Cerebellar cortex (tissue), 1 donor: ENCODE measurements at places on chromosomes 2 and 18.
A peak's percentile ranks its signal among the peaks of the same experiment; 100 is the strongest.

DNA sequence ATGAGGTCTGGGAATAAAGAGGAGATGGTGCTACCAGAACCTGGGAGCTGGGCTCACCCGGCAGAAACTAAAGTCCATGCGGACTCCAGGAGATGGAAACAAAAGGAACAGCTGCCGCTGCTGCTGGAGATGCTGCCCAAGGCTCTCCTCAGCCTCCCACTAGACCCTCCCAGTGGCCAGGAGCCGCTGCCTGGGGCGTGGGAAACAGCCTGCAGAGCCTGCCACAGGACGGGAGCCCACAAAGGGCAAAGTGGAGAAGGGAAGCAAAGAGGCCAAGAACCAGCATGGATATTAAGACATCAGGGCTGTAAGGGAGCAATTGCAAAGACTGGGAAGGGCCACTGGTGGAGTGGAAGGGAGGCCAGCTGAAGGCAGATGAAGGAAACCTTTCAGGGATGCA is 179.6 kb downstream of the NCK2 start:
- DNase-seq = no peak

DNA sequence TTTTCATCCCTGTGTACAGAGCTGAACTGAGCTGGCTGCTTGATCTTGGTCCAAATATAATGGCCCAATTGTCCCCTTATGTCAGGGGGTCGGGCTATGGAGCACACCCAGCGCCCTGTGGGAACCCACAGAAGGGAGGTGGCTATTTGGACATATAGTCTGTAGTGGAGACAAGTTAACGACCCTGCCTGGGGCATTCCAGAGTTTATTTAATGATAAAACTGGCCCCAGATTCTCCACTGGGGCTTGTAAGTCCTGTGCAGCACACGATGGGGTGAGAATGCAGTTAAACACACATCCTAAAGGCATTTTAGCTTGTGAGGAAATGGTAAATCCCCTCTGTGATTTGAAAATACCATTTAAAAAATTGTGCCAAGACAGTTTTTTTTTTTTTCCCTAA is 72.9 kb downstream of the QPCT start:
- no peak for DNase-seq

DNA sequence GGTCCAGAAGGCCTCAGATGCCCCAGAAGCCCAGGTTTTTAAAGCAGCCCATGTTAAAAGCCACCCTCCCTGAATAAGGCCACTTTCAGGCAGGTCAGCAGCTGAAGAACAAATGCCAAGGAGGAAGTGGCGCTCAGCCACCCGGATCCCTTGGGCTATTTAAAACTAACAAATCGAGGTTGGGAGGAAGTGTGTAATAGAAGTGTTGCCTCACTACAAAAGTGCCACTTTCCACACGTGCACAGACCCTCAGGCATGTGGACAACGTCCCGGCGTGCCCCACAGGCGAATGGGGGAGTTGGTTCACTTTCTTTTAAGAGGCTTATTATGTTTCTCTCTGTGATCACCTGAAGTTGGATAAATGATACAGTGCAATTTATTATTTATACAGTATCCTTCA is 173.8 kb upstream of the SALL3 start:
- DNase-seq = no peak

DNA sequence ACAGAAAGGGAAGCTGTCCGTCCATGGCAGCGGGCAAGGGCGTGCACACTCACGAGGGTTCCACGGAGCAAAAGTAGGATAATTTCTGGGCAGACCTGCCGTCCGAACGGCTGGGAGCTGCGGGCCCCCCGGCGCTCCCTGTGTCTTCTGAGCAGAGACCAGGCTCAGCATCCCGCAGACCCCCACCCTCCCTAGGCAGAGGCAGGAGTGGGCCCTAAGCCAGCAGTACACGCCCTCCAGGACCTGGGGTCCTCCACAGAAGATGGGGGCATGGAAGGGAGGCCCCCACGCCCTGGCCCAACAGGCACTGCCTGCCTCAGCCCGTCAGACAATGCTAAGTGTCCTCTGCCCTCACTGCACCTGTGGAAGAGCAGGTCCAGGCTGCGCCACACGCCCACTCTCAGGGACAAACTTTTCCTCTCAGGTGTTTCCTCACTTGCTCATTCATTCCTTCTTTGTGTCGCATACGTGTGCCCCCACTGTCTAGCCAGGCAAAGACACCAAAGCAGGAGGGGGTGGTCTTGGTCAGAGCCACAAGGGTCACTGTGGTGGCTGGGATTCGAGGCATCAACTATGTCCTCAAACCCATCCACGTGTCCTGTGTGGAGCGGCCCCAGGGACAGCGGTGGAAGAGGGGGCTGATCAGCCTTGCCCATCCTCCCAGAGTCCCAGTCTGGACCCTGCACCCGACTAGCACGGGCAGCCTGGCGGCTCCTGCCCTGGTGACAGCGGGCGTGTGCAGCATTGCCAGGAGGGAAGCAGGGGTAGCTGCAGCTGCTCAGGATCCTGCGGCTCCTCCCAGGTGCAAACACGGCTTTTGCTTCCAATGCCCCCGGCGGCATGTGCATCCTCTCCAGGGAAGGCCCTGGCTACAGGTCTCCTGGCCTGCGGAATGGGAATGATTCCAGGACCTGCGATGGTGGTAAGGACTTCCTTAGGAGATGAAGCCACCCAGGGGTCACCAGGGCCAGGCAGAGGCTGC is 2.4 kb upstream of the GPC1 start:
- DNase-seq = no peak

GRCh38 chr18:24436939-24437338 is 10.5 kb downstream of the IMPACT start:
- DNase-seq = no peak

- no peak for DNase-seq
Measured at GRCh38 chr2:120702061-120702460, 33.6 kb upstream of the GLI2 start.

GRCh38 chr2:10517351-10518043 is 69.4 kb upstream of the ODC1 start:
- no peak for DNase-seq

GRCh38 chr18:22302144-22302543 is 115.6 kb downstream of the CTAGE1 start:
- no peak for DNase-seq

DNA sequence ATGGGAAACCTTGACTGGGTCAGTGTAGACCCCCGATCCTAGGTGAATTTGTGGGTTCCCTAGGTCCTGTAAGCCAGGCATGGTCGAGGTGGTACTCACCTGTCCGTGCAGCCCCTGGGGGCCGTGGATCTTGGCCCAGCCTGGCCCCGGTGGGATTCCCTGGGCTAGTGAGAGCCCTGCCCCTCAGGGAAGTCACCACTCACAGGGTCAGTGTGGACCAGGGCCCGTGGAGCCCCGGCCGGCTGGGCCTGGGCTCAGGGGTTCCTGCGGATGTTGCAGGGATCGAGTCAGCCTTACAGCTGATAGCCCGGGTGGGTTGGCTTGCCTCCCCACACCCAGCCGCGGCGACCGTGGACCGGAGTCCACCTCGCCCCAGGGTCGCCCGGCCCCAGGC is 528 bp downstream of the ATG9A start:
- DNase-seq = no peak

GRCh38 chr2:23164173-23164572 is 220.8 kb upstream of the KLHL29 start:
- no peak for DNase-seq

DNA sequence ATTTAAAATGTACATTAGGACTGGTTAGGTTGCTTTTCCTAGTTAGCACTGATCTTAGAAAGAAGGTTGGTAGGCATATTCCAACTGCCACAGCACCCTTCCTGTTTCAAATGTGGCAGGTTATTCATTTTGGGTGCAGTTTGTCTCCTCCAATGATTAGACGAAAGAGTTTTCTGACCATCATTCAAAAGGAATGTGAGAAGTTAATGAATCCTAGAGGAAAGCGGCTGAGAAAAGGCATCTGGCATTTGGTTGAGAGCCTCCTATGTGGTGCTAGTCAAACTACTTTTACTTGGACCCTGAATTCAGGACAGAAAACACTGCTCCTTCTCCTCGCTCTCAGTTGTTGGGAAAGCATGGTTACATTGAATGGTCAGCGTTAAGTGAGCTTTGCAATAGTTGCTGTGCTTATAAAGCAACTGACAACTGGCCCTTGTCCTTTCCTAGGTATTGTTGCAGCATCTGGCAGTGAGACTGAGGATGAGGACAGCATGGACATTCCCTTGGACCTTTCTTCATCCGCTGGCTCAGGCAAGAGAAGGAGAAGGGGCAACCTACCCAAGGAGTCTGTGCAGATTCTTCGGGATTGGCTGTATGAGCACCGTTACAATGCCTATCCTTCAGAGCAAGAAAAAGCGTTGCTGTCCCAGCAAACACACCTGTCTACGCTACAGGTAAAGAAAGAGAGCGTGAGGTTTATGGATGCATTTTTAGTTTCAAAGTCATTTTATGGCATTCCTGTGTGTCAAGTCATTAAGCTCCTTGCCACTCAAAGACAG is 6.1 kb downstream of the TGIF1 start:
- no peak for DNase-seq

- peak; percentile 96 for DNase-seq
Measured at GRCh38 chr2:6927186-6927585, 10.0 kb downstream of the RNF144A start.

- no peak for DNase-seq
Measured at GRCh38 chr2:152055366-152056108, 43.3 kb downstream of the CACNB4 start.

- DNase-seq = peak; percentile 81
Measured at GRCh38 chr2:219029829-219030165, 11.5 kb downstream of the CFAP65 start.

GRCh38 chr2:127086990-127087790 is 19.8 kb downstream of the BIN1 start:
- DNase-seq = no peak

DNA sequence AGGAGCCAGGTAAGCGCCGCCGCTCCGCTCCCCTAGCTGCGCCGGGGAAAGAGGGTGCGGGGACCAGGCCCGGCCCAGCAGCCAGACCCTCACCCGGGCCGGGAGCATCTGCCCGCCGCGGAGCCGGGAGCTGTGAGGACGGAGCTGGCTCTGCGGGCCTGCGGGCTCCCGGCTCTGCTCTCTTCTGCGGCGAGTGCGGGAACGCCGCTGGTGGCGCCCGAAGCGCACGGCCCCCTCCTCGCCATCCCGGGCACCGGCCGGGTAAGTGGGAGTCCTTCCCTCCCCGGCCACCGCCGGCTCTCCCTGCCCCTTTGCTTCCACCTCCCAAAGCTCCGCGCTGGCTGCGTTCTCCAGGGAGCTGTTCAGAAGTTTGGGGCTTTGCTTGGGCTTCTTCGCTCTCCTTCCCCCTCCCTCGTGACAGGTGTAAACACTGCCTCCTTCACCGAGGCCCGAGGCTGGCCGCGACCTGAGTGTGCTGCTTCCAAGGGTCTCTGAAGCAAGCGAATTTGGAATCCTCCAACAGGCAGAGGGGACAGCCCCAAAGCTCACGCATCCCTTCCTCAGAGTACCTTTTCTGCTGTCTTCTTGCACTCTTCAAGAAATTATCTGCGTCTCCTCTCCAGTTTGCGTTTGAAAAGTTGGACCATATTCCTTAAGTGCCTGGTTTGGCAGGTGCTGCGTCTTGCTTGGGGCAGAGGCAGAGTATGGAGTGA is 632 bp downstream of the AFTPH start:
- DNase-seq = peak; percentile 23

DNA sequence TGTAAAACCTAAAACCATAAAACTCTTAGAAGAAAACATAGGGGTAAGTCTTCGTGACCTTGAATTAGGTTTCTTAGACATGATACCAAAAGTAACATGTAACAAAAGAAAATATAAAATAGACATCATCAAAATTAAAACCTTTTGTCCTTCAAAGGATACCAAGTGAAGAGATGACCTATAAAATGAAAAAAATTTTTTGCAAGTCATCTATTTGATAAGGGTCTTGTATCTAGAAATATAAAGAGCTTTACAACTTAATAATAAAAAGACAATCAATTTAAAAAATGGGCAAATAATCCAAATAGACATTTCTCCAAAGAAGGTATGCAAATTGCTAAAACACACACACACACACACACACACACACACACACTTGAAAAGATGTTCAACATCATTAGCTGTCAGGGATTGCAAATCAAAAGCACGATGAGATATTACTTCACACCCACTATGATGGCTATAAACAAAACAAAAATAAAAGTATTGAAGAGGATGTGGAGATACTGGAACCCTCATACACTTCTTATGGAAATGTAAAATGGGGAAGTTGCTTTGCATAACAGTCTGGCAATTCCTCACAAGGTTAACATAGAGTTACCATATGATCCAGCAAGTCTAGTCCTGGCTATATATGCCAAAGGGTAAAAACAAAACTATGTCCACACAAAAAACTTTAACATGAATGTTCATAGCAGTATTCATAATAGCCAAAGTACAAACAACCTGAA is 23.3 kb downstream of the SPDYA start:
- DNase-seq = no peak

GRCh38 chr2:218032336-218033171 is 29.8 kb upstream of the TNS1 start:
- DNase-seq = no peak

- DNase-seq = no peak
Measured at GRCh38 chr2:220533485-220533884, 906.1 kb downstream of the SLC4A3 start.

- peak; percentile 46 for DNase-seq
Measured at GRCh38 chr2:163610817-163611556, 124.8 kb downstream of the FIGN start.

GRCh38 chr2:74849228-74849892 is 15.4 kb downstream of the HK2 start:
- no peak for DNase-seq

DNA sequence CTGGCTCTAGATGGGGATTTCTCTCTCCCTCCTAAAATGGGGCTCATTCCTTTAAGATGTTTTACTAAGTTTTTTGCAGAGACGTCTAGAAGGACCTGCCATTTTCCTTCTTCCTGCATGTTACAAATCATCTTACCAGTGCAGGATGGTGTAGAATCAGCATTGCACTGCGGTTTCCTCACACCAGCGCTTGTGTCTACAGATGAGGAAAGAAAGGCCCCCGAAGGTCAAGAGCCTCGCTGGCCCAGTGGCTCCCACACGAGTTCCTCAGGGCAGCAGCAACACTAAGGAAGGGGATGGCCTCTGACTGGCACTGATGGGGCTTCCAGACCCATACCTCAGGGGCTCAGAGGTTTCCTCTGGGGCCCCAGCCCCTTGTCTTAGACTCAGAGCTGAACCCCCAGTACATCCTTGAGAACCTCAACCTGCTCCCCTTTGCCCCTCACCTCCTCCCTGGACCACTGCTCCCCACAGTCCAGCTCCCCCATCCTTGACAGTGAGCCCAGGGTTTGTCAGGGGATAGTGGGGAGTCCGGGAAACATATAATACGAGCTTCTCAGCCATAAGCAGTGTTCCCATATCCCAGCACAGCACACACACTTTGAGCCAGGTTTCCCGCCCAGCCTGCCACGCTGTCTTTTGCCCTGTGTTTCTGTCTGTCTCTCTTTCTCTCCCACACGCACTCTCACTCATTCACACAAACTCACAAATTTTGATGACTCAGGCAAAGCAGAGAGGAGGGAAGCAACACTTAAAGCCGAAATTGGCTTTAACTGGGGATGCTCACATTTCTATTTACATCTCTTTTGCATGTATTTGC is 29.4 kb downstream of the ZFP36L2 start:
- DNase-seq = no peak
